Large intestine (tissue), 12 donors: ENCODE measurements at places on chromosomes 13 and 19. TPM values are rescaled to one million over a fixed set of nuclear protein-coding genes. Genes with fewer than 3 reads are reported as not detected.
A peak's percentile ranks its signal among the peaks of the same experiment; 100 is the strongest.

HSH2D gene
- 15.4 TPM for polyA plus RNA-seq

PSG3 gene
- polyA plus RNA-seq: not detected

DNA sequence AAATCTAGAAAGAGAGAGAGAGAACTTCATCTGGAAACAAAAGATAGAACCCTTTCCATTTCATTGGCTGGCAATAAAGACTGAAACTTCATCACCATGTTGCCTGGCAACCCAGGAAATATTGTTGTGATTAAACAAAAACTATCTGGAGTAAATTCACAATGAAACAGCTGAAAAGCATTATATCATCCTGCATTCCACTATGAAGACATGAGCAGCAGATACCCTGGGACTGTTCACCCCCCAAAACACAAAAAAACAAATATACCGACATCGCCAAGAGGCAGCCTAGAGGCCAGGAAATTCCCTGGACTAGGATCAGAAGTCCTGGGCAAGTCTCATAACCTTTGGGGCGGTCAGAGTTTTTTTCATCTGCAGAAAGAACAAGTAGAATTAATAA is 158.3 kb downstream of the FOXO1 start:
- no peak for DNase-seq
- no peaks in the 10 kb centered on the region for H3K27me3 ChIP-seq
- H3K27ac ChIP-seq: no peak overlapping the region
- H3K4me3 ChIP-seq: no peak overlapping the region
- H3K36me3 ChIP-seq: no peaks in the 10 kb centered on the region
- peaks cover 5% of the 10 kb centered on the region for H3K4me1 ChIP-seq

- H3K4me3 ChIP-seq: no peak overlapping the region
- H3K27ac ChIP-seq: no peak overlapping the region
- H3K4me1 ChIP-seq: no peaks in the 10 kb centered on the region
- H3K27me3 ChIP-seq: no peaks in the 10 kb centered on the region
- H3K36me3 ChIP-seq: no peaks in the 10 kb centered on the region
These were observed 14.2 kb downstream of the FCAR start for GRCh38 chr19:54888239-54888638.

CYP2F1 gene
- polyA plus RNA-seq: 0.06 TPM

HAUS8 gene
- polyA plus RNA-seq: 9.4 TPM

DNA sequence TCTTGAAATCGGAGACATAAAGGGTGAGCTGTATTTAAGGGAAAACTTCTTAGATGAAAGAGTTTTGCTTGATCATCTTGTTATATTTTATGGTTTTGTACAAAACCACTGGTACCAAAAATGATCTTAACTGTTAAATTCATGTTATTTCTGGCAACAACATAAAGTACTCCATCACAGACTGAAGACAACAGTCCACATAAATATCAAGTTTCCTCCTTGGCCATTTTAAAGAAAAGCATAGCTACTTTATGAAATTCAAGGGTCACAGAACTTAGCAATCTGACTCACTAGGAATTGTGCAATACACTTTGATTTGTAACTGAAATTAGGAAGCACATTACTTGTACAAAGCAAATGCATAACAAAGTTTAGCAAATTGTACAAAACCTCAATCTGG is 66.3 kb downstream of the TBC1D4 start:
- H3K27me3 ChIP-seq: no peaks in the 10 kb centered on the region
- H3K4me3 ChIP-seq: no peak overlapping the region
- no peak overlapping the region for H3K27ac ChIP-seq
- H3K4me1 ChIP-seq: no peaks in the 10 kb centered on the region
- H3K36me3 ChIP-seq: no peaks in the 10 kb centered on the region
- no peak for DNase-seq

JSRP1 gene
- polyA plus RNA-seq: 2.2 TPM

GRCh38 chr13:77225946-77226345 is 100.9 kb downstream of the MYCBP2 start:
- H3K36me3 ChIP-seq: peaks cover 11% of the 10 kb centered on the region
- DNase-seq: no peak
- H3K27me3 ChIP-seq: no peaks in the 10 kb centered on the region

KLK12 gene
- polyA plus RNA-seq: 2.4 TPM

- peak; percentile 43 for DNase-seq
- peaks cover 38% of the 10 kb centered on the region for H3K4me1 ChIP-seq
- peak within 1 kb of the TSS; percentile 94 for H3K4me3 ChIP-seq
- H3K36me3 ChIP-seq: peaks cover 9% of the 10 kb centered on the region
- H3K27me3 ChIP-seq: no peaks in the 10 kb centered on the region
These were observed at the start of gene PPP1R12C for GRCh38 chr19:55116859-55117662. Gene PPP1R12C (minus strand): TSS chr19:55117637. CDS start chr19:55117543, 94 bp downstream.

- no peak for DNase-seq
- H3K36me3 ChIP-seq: no peaks in the 10 kb centered on the region
- H3K4me1 ChIP-seq: no peaks in the 10 kb centered on the region
- no peak overlapping the region for H3K27ac ChIP-seq
These were observed 28.6 kb upstream of the MIR17HG start for GRCh38 chr13:91318886-91319285.

CHMP2A gene
- 120 TPM for polyA plus RNA-seq

GPR12 gene
- 0.97 TPM for polyA plus RNA-seq

DNA sequence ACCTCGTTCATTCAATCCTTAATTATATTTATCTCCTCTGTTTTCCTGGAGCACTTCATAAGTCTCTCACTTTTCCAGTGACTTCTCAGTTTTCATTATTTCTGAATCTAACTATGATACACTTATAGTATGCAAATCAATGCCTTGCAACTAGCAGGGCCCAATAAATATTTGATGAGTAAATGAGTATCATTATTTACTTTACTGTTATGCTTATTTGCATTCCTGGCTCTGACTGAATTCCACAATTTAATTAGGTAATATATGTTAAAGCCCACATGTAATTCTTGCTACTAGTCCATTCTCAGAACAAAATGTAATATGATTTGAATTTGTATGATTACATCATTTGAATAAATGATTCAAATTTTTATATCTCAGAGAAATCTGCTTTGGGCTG is 1595.1 kb upstream of the MIR17HG start:
- H3K4me1 ChIP-seq: no peaks in the 10 kb centered on the region
- no peaks in the 10 kb centered on the region for H3K36me3 ChIP-seq
- no peaks in the 10 kb centered on the region for H3K27me3 ChIP-seq
- no peak overlapping the region for H3K4me3 ChIP-seq

- H3K27ac ChIP-seq: no peak overlapping the region
- no peaks in the 10 kb centered on the region for H3K4me1 ChIP-seq
- H3K36me3 ChIP-seq: peaks cover 4% of the 10 kb centered on the region
- no peak overlapping the region for H3K4me3 ChIP-seq
- no peaks in the 10 kb centered on the region for H3K27me3 ChIP-seq
These were observed 66.8 kb downstream of the FNDC3A start for GRCh38 chr13:49042476-49042875.

ZNF415 gene
- 38.0 TPM for polyA plus RNA-seq

GRCh38 chr19:34317311-34317927 is 47.6 kb upstream of the GPI start:
- H3K4me3 ChIP-seq: no peak overlapping the region
- H3K4me1 ChIP-seq: peaks cover 24% of the 10 kb centered on the region
- peak overlapping the region; percentile 79 for H3K27ac ChIP-seq
- H3K36me3 ChIP-seq: peaks cover 11% of the 10 kb centered on the region
- H3K27me3 ChIP-seq: no peaks in the 10 kb centered on the region

- DNase-seq: peak; percentile 75
- no peak overlapping the region for H3K4me3 ChIP-seq
- H3K27me3 ChIP-seq: no peaks in the 10 kb centered on the region
- peaks cover 49% of the 10 kb centered on the region for H3K4me1 ChIP-seq
- peaks cover 13% of the 10 kb centered on the region for H3K36me3 ChIP-seq
These were observed 113.9 kb downstream of the LRCH1 start for GRCh38 chr13:46666727-46667456.

- peaks cover under 1% of the 10 kb centered on the region for H3K4me1 ChIP-seq
- H3K36me3 ChIP-seq: peaks cover 37% of the 10 kb centered on the region
- no peaks in the 10 kb centered on the region for H3K27me3 ChIP-seq
- H3K4me3 ChIP-seq: no peak overlapping the region
- no peak for DNase-seq
These were observed 6.5 kb upstream of the TOMM40 start for GRCh38 chr19:44884566-44884965.

CEACAM19 gene
- 59.5 TPM for polyA plus RNA-seq

GRCh38 chr19:47699360-47699917 is 13.8 kb upstream of the EHD2 start:
- H3K27ac ChIP-seq: no peak overlapping the region
- no peaks in the 10 kb centered on the region for H3K27me3 ChIP-seq
- H3K36me3 ChIP-seq: peaks cover 47% of the 10 kb centered on the region
- peak; percentile 30 for DNase-seq
- no peaks in the 10 kb centered on the region for H3K4me1 ChIP-seq

GRCh38 chr13:44726778-44727177 is 150.6 kb upstream of the TSC22D1 start:
- no peak overlapping the region for H3K4me3 ChIP-seq
- no peaks in the 10 kb centered on the region for H3K27me3 ChIP-seq
- peaks cover 3% of the 10 kb centered on the region for H3K4me1 ChIP-seq
- H3K27ac ChIP-seq: no peak overlapping the region
- H3K36me3 ChIP-seq: no peaks in the 10 kb centered on the region

ZNF729 gene
- 0.01 TPM for polyA plus RNA-seq

CEACAM4 gene
- 0.16 TPM for polyA plus RNA-seq

DNA sequence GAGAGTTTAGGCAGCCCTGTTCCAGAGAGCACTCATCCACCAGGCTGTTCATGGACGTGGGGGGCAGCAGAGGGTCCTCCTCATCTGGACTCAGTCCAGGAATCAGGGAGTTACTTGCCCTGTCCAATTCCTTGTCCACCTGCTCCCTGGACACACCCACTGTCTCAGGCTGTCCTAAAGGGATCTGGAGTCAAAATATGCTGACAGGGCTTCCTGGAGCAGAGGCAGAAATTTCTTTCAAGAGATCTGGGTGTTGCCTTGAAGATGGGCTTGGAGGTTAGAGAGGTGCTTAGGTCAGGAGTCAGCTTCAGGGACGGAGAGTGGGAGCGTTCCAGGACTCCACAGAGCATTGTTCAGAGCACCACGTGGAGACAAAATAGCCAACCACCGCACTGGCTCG is 65.8 kb upstream of the SHISA2 start:
- no peaks in the 10 kb centered on the region for H3K4me1 ChIP-seq
- H3K36me3 ChIP-seq: no peaks in the 10 kb centered on the region
- DNase-seq: no peak
- H3K4me3 ChIP-seq: no peak overlapping the region

- H3K4me3 ChIP-seq: no peak overlapping the region
- no peaks in the 10 kb centered on the region for H3K27me3 ChIP-seq
- DNase-seq: no peak
- no peaks in the 10 kb centered on the region for H3K4me1 ChIP-seq
- H3K27ac ChIP-seq: no peak overlapping the region
- no peaks in the 10 kb centered on the region for H3K36me3 ChIP-seq
These were observed 48.5 kb downstream of the TDRD12 start for GRCh38 chr19:32767951-32768679.

DNA sequence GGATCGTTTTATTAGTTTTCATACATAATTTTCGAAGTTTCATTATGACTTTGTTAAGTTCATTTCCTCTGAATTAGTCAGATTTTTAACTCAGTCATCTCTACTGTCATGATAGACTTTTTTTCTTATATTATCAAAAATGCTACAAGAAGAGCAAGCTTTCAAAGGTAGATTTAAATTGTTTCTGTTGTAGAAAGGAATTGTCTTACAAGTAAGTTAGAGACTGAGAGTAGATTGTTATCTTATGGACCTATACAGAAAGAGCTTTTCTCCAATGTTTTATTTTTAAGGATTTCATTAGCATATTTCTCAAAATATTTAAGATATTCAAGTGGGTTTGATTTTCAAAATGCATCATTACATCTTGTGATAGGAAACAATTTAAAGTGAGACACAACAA is 2.7 kb downstream of the MAB21L1 start:
- no peak for DNase-seq
- H3K4me3 ChIP-seq: peak overlapping the region; percentile 7
- no peak overlapping the region for H3K27ac ChIP-seq

SLC39A3 gene
- 18.2 TPM for polyA plus RNA-seq
